ENCODE measurements at places on chromosomes 3 and 15. TPM values are rescaled to one million over a fixed set of nuclear protein-coding genes. Genes with fewer than 3 reads are reported as not detected.

- no peak for DNase-seq
Observed at GRCh38 chr15:90643301-90643632, 73.9 kb upstream of the BLM start.

- DNase-seq = no peak
Observed at GRCh38 chr3:76646921-76647562, 392.9 kb upstream of the ROBO2 start.

DNA sequence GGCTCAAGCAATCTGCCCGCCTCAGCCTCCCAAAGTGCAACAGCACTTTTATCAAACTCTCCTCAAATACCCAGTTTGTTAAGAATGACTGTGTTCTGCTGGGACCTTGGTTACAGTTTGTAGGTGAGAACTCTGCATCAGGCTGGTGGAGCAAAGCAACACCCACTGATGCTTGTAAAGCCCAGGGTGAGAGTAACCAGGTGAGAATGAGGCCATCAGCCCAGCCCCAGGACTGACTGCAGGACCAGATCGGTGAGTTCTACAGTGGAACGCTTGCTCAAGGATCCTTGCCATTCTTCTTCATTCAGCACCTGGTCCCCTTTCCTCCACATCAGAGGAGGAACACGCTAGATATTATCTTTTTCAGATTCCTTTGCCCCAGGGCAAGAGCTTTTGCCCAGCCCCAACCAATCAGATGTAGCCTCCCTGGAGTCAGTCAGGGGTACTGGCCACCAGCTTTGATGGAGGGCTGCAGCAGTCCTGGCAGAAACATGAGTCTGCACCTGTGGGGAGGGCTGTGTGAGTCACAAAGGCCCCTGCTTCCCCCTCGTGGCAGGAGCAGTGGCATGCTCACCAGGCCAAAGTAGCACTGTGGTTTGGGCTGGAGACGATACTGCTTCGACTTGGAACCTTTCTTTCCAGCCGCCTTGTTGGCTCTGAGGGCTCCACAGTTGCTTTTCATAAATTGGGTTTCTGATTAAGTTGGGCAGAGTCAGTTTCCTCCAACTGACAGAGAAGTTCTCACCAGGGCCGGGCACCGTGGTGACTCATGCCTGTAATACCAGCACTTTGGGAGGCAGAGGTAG is 3.5 kb upstream of the SHISA5 start:
- peak; percentile 61 for DNase-seq

- no peak for DNase-seq
Observed at GRCh38 chr3:189236352-189236751, 64.6 kb downstream of the TPRG1 start.

GRCh38 chr15:71752604-71753289 is 57.6 kb upstream of the NR2E3 start:
- no peak for DNase-seq

DPPA2 gene
- polyA plus RNA-seq = not detected

DNA sequence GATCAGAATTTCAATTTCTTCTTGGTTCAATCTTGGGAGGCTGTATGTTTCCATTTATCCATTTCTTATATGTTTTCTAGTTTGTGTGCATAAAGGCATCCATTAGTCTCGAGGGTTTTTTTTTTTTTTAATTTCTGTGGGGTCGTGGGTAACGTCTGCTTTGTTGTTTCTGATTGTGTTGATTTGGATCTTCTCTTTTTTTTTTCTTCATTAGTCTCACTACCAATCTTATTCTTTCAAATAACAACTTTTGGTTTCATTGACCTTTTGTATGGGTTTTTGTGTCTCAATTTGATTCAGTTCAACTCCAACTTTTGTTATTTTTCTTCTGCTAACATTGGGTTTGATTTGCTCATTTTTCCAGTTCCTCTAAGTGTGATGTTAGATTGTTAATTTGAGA is 48.9 kb downstream of the MCTP2 start:
- DNase-seq = no peak

GRCh38 chr3:57335283-57335938 is 42.9 kb upstream of the ASB14 start:
- no peak for DNase-seq

BTBD1 gene
- 93.5 TPM for polyA plus RNA-seq

- DNase-seq = peak; percentile 43
Observed at GRCh38 chr3:177729956-177730681, 532.8 kb upstream of the TBL1XR1 start.

CMTM8 gene
- 2.0 TPM for polyA plus RNA-seq

DNA sequence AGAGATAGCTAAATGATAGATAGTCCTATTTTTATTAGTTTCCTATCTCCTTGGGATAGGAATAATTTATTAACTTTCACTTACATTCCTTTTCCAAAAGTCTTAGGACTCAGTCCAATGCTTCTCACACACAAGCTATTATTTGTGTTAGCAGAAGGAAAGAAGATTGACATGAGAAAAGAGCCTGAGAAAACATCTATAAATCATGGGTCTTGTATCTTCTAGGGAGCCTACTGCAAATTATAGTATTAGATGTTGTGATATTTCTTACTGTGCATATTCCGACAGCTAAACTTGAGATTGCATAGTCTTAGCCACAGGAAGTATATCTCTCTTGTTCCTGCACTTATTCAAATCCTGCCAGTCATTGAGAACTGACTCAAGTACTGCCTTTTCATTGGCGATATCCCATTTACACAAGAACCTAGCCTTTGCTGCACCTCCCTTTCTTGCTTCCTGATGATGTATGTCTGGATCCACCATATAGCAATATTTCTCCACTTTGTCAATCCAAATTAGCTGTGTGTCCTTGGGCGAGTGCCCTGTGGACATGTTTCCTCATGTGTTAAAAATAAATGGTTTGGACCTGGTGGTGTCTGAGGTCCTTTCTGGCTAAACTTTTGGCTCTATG is 245.1 kb upstream of the LMCD1 start:
- no peak for DNase-seq

DNA sequence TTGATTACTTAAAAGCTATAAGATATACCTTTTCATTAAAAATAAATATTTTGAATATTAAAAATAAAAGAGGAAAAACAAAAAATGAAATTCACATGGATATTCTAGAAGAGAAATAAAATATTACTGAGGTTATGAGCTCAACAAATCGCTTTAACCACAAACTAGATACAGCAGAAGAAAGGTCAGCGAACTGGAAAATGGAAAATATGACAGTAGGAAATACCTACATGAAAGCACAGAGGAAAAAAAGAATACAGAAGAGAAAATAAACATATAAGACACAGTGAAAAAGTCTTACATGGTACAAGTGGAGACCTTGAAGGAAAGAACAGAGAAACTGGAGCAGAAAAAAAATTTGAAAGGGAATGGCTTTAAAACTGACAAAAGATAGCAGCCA is 33.2 kb downstream of the SCAPER start:
- no peak for DNase-seq

- no peak for DNase-seq
Observed at GRCh38 chr15:51970132-51970817, 1.3 kb downstream of the LEO1 start.

COL7A1 gene
- polyA plus RNA-seq = 2.7 TPM

DNA sequence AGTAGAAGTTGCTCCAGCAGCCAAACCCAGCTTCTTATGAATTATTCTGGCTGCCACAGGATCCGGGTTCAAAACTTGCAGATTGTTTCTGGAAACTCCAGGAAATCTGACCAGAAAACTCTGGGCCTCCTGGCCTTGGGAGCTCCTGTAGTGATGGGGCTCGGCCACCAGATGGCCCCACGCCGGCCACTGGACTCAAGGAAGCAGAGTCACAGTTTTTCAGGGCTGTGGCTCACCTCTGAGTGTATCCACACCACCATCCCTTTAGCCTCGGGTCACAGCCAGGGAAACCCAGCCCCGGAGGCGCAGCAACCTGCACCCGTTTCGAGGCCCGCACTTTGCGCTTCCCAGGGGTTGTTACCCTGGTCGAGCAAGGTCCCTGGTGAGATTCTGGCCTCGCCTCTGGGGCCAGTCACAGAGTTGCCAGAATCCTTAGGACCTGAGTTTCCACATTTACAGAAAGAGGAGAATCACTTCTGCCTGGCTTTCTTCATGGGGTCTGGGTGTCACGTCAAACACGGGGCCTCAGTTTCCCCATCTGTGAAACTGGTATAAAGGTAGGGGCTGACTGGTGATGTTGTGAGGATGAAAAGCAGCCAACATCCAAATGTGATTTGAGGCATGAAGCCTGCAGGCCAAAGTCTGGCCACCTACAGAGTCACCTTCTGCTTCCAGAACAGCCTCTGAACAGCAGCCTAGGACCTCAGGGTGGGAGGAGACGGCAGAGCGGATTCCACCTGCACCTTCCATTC is 53.5 kb upstream of the LCTL start:
- peak; percentile 76 for DNase-seq

GRCh38 chr3:195999896-196000295 is 82.0 kb downstream of the TFRC start:
- no peak for DNase-seq

PLA2G4D gene
- not detected for polyA plus RNA-seq

DNA sequence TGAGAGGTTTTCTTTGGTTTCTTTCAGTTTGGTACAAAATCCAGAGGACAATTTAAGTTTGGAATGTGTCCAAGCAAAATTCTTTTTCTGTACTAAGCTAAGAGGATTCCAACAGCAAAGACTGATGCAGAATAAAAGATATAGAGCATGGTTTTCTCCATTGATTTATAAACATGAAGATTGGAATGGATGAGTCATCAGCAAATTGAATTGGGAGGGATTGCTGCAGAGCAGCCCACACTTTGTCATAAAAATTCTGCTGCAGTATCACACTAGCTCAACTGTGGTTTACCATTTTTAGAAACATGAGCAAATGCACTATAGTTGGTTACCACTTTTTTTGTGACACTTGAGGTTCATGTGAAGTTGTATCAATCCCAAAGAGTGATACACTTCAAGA is 16.1 kb upstream of the LARP6 start:
- no peak for DNase-seq

GRCh38 chr3:124927574-124928045 is 6.9 kb downstream of the MUC13 start:
- DNase-seq = no peak

CYP1A2 gene
- polyA plus RNA-seq = not detected

C15orf62 gene
- 0.19 TPM for polyA plus RNA-seq

BCHE gene
- 1.0 TPM for polyA plus RNA-seq

DNA sequence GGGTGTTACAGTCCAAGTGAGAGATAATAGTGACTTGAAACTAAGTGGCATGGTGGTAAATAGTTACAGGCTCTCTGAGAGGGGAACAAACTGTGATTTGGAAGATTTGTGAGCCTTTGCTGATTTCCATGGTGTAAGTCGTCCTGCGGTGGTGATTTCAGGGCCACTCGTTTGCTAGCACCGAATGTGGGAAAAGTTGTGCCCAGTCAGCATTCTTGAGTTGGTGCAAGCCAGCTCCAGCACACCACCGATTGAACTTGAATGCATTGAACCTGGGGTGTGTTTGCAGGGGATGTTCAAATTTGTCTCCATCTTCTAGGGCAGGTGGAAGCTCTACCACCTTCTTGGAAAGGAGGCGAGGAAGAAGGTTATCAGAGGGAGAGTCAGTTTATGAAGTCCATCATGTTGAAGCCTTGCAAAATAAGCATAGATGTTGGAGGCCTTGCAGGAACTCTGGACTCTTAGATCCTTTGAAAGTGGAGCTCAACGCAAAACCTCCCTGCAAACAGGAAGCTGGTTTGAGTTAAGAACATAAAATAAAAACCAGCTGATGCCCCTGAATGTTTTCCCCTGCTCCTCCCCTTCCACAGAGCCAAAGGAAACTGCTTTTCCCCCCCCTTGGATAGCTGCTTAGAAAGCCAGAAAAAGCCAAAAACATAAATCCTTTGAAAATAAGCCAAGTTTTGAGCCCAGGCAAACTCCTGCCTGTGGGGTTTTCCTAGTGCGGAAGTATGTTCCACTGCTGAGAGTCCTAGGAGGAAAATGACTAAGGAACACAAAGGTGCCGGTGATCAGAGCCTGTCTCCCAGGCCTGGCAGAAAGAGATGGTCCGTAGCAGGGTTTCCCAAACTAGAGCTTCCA is 21.9 kb downstream of the MAPKBP1 start:
- no peak for DNase-seq

- no peak for DNase-seq
Observed at GRCh38 chr3:51378065-51378464, 7.0 kb upstream of the MANF start.

- DNase-seq = no peak
Observed at GRCh38 chr3:49937090-49937489, 2.9 kb upstream of the RBM6 start.

HDGFL3 gene
- polyA plus RNA-seq = 3.0 TPM

LSAMP gene
- polyA plus RNA-seq = not detected

DNA sequence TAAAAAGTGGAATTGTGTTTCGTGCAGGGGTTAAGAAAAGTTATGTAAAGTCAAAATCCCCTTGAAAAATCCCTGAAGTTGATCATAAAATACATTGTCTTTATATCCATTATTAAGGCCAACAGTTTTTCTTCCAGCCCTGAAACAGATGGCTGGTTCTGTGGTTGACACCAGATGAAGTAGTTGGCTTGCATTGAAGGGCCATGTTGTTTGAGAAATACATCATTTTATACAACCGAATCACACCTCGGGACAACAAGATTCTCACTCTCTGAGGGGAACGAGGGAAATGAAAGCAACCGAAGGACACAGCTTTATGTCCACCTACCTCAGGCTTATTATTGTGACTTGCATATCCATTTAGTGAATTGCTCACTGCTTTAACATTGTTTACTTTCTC is 126.0 kb upstream of the MITF start:
- DNase-seq = no peak

ZNF80 gene
- not detected for polyA plus RNA-seq

- peak; percentile 71 for DNase-seq
Observed at GRCh38 chr15:100889385-100890050, 9.9 kb downstream of the ALDH1A3 start.

CEP152 gene
- polyA plus RNA-seq = 0.35 TPM

ZNF717 gene
- polyA plus RNA-seq = 1.1 TPM

- no peak for DNase-seq
Observed at GRCh38 chr15:76172782-76173181, 113.0 kb downstream of the TMEM266 start.

CHL1 gene
- polyA plus RNA-seq = 0.47 TPM

DNA sequence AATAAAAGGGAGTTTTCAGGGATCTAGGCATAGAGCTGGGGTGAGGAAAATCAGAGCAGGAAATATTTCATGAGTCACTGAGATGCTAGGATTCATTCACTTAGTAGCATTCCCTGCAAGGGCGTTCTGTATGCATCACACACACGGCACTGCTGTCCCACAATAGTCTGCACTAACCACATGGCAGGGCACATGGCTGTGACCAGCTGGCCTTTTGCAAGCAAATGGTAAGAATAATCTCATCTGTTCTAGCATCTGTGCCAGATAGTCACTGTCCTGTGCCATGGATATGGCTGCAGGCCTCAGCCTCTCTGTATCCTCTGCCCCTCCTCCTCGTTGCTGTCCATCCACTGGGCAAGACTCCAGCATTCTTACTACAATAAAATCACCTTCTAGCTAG is 37.8 kb downstream of the BOC start:
- no peak for DNase-seq

DNA sequence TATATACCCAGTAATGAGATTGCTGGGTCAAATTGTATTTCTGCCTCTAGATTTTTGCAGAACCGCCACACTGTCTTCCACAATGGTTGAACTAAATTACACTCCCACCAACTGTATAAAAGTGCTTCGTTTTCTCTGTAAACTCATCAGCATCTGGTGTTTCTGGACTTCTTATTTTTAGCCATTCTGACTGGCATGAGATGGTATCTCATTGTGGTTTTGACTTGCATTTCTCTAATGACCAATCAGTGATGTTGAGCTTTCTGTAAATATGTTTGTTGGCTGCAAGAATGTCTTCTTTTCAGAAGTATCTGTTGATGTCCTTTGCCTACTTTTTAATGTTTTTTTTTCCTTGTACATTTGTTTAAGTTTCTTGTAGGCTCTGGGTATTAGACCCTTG is 182.9 kb upstream of the TRIM42 start:
- no peak for DNase-seq

TMC3 gene
- not detected for polyA plus RNA-seq

DLL4 gene
- polyA plus RNA-seq = 6.0 TPM

Measured in psoas muscle (tissue), 8 donors.